ENCODE measurements at places on chromosomes 6 and 20. TPM values are rescaled to one million over a fixed set of nuclear protein-coding genes. Genes with fewer than 3 reads are reported as not detected.

The FAM8A1 gene
- total RNA-seq, result 25.0 TPM

The MBOAT1 gene
- 12.7 TPM for total RNA-seq

The C6orf58 gene
- total RNA-seq, result not detected

The WFDC12 gene
- total RNA-seq, result not detected

The HLA-F gene
- 12.6 TPM for total RNA-seq

The CST7 gene
- not detected for total RNA-seq

The SLC22A7 gene
- not detected for total RNA-seq

The RBPJL gene
- not detected for total RNA-seq

The DEF6 gene
- 4.6 TPM for total RNA-seq

The FAM110A gene
- total RNA-seq, result 11.2 TPM

The BPI gene
- not detected for total RNA-seq

The ENPP4 gene
- not detected for total RNA-seq

The PKIB gene
- under 0.01 TPM for total RNA-seq

The PLG gene
- total RNA-seq, result not detected

The EYS gene
- total RNA-seq, result under 0.01 TPM

The CCDC170 gene
- 0.29 TPM for total RNA-seq

The SLC32A1 gene
- not detected for total RNA-seq

The WFDC13 gene
- total RNA-seq, result not detected

The COL19A1 gene
- not detected for total RNA-seq

The CST4 gene
- total RNA-seq, result not detected

The FOXP4 gene
- total RNA-seq, result 5.8 TPM

The ADTRP gene
- total RNA-seq, result 1.2 TPM

Data from myometrial cell (primary cell).